ENCODE measurements at places on chromosomes 5 and 9.

- DNase-seq, result peak; percentile 27
Measured at GRCh38 chr9:21402386-21403251, 6.3 kb upstream of the IFNA8 start.

DNA sequence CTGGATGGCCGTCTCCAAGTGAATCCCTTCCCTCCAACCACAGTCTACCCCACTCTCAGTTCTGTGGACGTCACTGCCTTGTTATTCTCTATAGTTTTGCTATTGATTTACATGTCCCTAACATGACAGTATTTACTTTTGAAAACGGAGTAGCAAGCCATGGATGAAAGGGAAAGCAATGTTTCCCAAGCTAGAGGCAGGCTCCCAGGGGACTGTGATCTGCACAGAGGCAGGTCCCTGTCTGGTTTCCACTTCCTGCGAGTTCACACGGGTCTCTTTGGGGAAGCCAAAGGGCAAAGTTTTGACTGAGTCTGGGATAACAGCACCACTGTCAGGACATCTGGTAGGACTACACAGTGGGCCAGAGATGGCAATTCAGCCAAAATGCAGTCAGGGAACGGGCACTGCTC lies 12.7 kb downstream of the C9orf153 start:
- DNase-seq, result no peak

GRCh38 chr5:33611877-33612276 lies 171.1 kb downstream of the TARS1 start:
- no peak for DNase-seq

DNA sequence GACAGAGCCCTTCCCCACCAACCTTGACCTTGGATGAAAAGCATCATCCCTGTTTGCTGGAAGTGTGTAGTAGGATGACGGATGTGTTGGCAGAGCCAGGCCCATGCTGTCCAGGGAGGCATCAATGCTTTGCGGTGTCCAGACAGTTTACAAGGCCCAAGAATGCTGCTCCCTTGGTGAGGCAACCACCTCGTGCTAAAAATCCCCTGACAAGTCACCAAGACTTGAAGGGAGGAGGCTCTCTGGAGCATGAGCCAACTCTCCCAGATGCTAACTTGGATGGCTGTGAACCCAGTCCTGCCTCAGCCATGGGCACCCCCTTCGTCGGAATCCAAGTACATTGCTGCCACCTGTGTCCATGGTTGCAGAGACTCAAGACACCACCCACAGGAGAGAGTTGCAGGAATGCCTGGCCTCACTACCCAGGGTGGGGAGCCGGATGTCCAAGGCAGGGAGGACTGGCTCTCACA lies 9.5 kb upstream of the NKD2 start:
- DNase-seq, result no peak

- no peak for DNase-seq
Measured at GRCh38 chr5:127392762-127393161, 102.2 kb downstream of the MEGF10 start.

DNA sequence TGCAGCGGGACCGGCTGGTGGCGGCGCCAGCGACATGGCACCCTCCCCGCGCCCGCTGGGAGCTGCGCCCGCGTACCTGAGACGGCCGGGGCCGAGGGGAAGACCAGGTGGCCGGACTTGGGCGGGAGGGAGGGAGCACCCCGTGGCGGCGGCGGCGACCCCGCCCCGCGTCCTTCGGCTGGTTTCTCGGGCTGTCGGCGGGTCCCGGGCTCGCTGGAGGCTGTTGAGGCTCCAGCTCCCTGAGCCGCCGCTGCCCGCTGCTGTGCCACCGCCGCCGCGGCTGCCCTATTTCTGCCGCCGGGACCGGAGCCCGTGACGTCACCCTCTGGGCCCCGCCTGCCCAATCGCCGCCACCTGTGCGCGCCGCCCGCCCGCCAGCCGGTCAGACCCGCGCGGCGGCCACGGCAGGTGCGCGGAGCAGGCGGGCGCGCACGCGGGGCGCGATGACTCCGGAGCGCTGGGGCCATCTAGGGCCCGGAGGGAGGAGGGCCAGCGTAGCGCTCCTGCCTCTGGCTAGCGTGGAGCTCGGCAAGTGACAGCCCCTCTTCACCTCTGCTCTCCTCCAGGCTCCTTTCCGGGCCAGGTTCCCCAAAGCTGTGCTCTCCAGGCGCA lies at the start of gene FSTL4:
TSS of gene FSTL4 (minus strand) at position 293 of the 612 bp plus-strand sequence.
- peak; percentile 37 for DNase-seq

DNA sequence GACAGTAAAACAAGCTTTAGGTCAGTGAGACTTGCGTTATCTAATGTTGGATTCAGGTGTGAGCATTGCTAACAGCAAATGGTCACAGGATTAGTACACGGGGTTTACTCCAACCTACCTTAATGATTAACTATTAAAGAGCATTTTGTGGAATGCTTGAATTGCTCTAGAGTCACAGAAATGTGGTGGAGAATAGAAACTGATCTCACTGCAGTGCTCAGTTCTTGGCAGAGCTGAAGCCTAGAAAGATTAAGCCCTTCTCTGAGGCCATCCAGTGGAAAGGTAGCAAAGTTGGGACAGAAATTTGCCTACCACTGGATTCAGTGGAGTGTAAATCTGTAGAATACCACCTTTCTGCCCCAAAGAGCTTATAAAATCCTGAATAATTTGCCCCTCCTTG lies 60.9 kb downstream of the ICE1 start:
- DNase-seq, result no peak

DNA sequence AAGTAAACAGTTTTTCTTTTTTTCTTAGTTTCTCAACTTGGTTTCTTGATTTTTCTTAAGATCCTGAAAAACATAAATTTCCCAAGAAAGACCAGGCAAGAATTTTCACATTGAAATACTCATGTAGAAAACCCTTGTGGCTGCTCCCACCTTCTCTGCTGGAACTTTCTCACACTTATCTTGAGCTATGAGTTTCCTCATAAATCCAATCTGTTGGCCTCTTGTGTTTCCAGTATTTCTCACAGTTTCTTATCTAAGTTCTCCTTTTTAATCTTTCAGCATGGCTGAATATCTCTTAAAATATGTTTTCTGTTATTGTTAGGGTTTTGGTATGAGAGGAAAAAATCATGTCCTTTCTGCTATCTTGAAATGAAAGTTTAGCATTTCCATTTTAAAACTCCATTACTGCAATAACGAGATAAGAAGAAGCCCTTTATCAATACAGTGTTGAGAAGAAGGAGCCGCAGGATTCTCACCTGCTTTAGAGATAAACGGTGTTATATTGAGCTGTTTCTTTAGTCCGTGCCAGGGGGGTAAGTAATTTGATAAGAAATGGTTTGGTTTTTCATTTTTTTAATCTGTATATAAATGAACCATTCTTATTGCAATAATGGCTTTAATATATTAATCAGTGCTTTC lies 89.3 kb downstream of the ALDH1A1 start:
- DNase-seq, result no peak

- peak; percentile 7 for DNase-seq
Measured at GRCh38 chr9:15142878-15143534, 164.0 kb downstream of the TTC39B start.

GRCh38 chr5:127867022-127867783 lies 164.0 kb downstream of the CCDC192 start:
- no peak for DNase-seq

- DNase-seq, result no peak
Measured at GRCh38 chr9:81776390-81776789, 87.0 kb upstream of the TLE1 start.

All from activated CD4-positive, alpha-beta T cell treated with anti-CD3 and anti-CD28 coated beads for 48 hours (primary cell).